GM23248 (cell line): ENCODE measurements at places on chromosomes 1 and 21. TPM values are rescaled to one million over a fixed set of nuclear protein-coding genes. Genes with fewer than 3 reads are reported as not detected.

NTMT2 gene
- total RNA-seq, result not detected in 2 replicates

GRCh38 chr1:172969611-172970010 is 81.1 kb downstream of the TNFSF18 start:
- DNase-seq, result peak; percentile 72

DNA sequence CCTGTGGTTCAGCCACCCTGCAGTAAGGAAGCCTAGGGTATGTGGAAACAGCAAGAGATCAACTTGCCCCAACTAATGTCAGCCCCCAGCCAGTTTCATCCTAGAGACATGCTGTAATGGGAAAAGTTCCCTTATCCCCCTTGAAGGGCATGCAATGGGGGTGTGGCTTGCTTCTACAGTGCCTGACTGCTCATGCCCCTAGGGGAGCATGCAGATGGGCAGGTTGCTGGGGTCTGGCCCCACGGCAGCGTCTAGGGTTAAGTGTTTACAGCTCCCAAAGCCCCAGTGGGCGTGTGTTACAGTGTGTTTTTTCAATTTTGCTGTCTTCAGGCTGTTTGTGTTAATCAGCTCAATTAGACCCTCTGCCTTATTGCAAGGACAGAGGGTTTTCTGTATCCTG is 1105.9 kb downstream of the AMY1C start:
- DNase-seq, result no peak

DNA sequence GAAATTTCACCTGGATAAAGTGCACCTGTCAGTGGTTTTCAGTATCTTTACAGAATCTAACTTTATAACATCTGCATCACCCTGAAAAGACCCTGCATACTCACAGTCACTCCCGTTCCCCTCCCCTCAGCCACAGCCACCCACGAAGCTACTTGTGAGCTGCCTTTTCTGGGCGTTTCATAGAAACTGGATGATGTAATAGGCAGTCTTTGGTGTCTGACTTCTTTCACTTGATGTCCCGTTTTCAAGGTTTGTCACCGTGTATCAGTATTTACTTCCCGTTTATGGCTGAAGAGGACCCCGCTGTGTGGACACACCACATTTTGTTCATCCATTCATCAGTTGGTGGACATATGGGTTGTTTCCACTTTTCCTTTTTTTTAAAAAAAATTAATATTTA is 47.8 kb upstream of the LRRC3 start:
- DNase-seq, result no peak

GRCh38 chr1:208117409-208117808 is 126.8 kb downstream of the PLXNA2 start:
- no peak for DNase-seq

- DNase-seq, result no peak
Measured at GRCh38 chr1:187948170-187948794, 1119.5 kb downstream of the PLA2G4A start.

DNA sequence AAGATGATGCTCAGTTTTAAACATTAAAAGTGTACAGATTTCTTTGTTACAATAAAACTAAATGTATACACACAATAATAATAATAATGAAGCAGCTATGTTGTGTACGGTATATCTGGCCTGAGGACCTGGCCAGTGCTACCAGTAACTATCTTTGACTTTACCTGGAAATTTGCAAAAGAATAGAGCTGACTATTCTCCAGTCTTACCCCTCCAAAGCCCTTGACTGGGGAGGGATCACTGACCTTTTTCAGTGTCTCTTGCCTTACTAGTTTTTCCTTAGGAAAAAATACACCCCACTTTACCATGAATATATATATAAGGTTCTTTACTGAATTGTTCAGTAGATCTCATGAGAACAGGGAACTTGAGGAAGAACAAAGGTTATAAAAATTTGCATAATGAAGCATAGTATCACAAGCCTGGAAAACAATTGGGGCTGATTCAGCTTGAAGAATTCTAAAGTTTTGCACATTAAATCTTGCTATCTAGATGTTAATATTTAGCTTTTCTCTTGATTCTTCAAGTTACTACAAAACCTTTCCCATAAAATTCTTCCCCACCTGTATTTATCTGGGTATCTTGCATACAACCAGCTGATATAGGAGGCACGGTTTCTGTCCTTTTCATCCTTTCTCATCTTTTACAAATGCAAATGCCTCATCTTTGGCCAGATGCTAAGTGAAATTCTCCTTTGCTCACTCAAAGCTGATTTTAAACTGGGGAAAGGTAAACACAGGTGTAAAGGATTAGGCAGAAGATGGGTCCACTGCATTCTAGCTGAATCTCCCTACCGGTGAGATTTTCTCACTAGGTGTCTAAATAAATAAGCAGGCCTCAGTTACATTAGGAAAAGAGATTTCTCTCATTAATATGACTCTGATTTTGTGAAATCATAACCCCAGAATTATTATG is 25.0 kb upstream of the SLAMF1 start:
- DNase-seq, result no peak

BNIPL gene
- not detected in 2 replicates for total RNA-seq

- DNase-seq, result no peak
Measured at GRCh38 chr1:192936313-192937018, 122.7 kb downstream of the UCHL5 start.

- DNase-seq, result no peak
Measured at GRCh38 chr1:21244986-21245687, 45.1 kb downstream of the ECE1 start.

SASS6 gene
- 2.3 and 7.6 TPM in 2 replicates for total RNA-seq

GRCh38 chr21:42580076-42580792 is 66.6 kb downstream of the SLC37A1 start:
- no peak for DNase-seq

DNA sequence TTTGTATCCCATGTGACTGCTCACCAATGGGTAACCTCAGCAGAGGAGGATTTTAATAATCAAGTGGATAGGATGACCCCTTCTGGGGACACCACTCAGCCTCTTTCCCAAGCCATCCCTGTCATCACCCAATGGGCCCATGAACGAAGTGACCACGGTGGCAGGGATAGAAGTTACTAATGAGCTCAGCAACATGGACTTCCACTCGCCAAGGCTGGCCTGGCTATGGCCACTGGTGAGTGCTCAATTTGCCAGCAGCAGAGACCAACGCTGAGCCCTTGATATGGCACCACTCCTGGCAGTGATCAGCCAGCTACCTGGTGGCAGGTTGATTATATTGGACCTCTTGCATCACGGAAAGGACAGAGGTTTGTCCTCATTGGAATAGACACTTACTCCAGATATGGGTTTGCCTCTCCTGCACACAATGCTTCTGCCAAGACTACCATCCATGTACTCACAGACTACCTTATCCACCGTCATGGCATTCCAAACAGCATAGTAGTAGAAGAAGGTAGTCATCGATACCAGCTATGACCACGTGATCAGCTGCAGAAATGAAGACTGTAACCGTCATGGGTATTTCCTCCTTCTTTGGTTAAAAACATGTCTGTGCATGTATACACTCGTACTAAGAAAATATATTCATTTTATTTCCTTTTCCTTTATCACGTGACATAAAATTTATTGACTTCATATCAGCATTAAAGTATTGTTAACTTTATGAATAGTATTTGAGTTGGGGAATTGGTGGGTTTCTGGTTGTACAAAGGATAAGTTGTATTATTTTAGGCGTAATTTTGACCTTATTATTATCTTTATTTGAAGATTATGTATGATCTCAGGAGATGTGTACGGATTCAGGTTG is 562.6 kb downstream of the PTPRU start:
- no peak for DNase-seq
